ENCODE measurements at places on chromosomes 11 and 22.

DNA sequence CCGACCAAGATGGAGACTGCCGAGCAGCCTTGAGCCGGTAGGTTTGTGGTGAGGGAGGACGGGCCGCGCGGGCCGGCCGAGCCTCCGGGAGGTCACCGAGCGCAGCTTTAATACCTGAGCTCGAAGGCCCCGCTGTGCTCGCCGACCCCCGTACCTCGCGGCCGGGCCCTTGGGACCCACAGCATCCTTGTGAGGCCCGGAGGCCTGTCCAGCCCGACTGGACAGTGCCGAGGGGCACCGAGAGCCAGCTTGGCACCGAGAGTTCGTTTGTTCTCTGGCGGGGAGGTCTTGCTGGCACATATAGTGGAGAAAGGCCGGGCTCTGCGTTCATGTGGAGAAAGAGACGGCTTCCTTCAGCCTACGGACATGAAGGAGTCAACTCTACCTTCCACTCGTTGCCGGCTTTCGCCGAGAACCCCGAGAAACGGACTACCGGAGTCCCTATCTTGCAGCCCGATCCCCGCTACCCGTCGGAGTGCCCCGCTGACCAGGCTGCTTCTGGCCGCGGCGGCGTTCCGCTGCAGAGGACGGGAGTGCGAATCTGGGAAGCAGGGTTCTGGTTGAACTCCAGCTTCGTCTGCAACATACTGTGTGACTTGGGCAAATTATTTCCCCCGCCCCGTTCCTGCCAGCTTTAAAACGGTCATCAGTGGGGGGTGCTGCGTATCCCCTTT, 349 bp downstream of the TSSC4 start:
- DNase-seq = no peak

- DNase-seq = no peak
Measured at GRCh38 chr11:14506532-14506931, 6.9 kb upstream of the COPB1 start.

- no peak for DNase-seq
Measured at GRCh38 chr11:79006854-79007253, 432.2 kb upstream of the NARS2 start.

DNA sequence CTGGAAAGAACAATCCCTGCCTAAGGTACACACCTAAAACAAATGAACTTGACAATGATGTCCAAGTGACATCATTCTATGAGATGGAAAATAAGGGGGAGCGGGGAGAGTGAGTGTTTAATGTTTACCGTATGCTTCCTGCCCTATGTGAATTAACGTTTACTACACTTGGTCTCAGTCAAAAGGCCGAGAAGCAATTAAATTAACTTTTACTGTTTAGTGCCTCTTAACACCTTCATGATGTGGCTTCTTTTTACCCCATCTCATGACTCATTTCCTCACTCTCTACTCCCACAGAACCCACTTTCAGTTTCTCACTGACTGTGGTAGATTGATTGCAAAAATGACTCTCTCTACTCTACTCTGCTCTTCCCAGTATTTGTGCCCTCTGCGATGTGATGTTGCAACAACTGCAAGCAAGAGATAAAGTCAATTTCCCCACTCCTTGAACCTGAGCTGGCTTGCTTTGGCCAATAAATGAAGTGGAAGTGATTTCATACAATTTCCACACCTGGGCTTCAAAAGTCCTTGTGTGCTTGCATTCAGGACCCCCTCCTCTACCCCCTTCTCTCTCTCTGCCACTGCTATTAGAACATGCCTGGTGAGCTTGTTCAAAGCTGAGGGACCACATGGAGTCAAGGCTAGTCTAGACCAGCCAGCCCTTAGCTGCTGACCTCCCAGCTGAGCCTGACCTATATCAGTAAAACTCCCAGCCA, 11.6 kb upstream of the ALKBH3 start:
- peak; percentile 39 for DNase-seq

DNA sequence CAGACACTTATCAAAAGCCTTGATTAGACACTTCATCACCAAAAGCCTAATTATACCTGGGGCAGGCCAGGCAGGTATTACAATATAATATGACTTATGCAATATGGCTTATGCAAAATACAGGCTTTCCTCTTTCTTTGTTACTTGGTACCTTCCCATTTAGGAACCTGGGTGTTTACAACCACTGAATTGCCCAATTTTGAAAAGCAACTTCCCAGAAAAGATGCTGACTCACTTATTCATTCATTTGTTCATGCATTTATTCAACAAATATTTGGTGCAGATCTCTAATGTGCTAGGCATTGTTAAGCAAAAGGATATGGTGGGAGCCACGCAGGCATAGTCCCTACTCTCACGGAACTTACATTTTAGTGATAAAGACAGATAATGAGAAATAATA, 13.6 kb upstream of the JAML start:
- DNase-seq = no peak

DNA sequence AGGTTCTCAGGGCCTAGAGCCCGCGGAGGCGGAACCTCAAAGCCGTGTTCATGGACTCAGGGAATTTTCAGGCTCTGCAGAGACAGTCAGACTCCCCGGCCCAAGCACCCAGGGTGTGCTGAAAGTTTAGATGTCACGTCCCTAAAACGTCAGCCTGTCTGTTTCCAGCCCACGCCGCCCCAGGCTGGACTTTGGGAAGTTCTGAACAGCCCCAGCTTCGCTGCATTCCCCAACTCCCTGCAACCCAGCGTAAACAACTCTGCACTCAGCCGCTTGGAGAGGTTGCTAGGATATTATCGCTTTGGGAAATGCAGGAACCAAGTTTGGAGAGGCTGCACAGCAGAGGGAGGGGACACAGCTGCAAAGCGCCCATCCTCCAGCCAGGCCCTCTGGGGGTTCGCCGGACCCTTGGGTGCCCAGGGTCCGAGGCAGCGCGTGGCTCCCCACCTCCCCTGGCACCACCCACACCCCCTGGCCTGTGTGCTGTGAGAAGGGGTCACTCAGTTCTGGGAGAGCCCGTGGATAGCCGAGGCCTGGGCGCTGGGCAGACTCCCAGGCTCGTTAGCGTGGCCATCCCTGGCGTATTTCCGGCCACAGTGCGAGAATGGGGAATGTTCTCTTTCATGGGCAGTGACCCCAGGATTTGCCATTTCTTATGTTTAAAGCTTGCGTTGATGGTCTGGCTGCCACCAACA, 120.5 kb upstream of the FGF3 start:
- no peak for DNase-seq

Measured in GM12892 (cell line).